ENCODE measurements at places on chromosomes 11 and 22. TPM values are rescaled to one million over a fixed set of nuclear protein-coding genes. Genes with fewer than 3 reads are reported as not detected.

DNA sequence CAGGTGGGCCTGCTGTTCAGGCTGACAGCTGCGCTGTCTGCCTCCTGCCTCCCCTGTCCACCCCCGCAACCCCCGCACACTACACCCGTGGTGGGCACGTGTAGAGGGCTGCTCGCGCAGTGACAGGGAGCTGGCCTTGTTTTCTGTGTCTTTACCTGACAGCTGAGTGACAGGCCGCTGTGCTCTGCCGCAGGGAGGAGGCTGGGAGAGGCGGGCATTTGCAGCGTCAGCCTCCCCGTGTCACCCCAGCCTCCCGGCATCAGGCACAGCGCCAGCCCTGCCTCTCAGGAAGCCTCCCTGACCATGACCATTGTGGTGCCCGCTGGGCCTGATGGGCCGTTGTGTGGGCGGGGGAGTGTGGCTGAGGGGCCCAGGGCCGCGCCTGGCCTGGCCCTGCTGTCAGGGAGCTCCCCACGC, 32.0 kb upstream of the RELT start:
- H3K27me3 ChIP-seq, result no peaks in the 10 kb centered on the region
- H3K4me1 ChIP-seq, result peaks cover 14% of the 10 kb centered on the region
- H3K4me3 ChIP-seq, result no peak overlapping the region
- DNase-seq, result no peak

DNA sequence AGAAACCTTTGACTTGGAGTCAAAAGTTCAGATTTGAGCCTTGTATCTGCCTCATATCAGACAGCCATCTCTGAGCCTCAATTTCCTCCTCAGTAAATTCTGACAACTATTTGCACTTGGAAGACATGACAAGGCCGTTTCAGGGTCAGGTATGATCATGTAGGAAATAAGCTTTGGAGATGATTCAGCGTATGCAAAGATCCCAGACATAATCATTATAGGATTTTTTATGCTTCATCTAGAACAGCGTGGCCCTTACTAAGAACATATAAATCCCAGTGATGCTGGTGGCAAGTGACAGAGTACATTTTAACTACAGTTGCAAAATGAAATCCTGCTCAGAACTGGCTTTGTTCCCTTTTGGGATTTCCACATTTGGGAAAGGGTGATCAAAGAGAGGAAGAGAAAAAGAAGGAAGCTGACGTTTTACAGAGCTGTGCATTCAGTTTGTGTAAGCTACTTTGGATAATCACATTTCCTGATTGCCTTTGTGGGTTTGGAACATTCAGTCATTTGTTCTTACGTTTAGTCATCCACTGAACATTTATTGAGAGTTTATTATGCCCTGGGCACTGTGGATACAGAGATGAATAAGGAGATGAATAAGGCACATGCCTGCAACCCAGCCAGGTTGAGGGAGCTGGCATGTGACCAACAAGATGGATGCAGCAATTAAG, 81.9 kb upstream of the HEPHL1 start:
- no peaks in the 10 kb centered on the region for H3K27me3 ChIP-seq
- H3K27ac ChIP-seq, result no peak overlapping the region
- H3K4me3 ChIP-seq, result no peak overlapping the region
- no peaks in the 10 kb centered on the region for H3K4me1 ChIP-seq

GRCh38 chr11:105718641-105719040, 108.8 kb downstream of the GRIA4 start:
- no peak overlapping the region for H3K4me3 ChIP-seq
- H3K27me3 ChIP-seq, result no peaks in the 10 kb centered on the region
- no peak for DNase-seq
- no peaks in the 10 kb centered on the region for H3K36me3 ChIP-seq

GRCh38 chr11:113240389-113240788, 74.0 kb upstream of the TTC12 start:
- no peak for DNase-seq
- no peak overlapping the region for H3K27ac ChIP-seq
- H3K27me3 ChIP-seq, result no peaks in the 10 kb centered on the region
- no peak overlapping the region for H3K4me3 ChIP-seq

DNA sequence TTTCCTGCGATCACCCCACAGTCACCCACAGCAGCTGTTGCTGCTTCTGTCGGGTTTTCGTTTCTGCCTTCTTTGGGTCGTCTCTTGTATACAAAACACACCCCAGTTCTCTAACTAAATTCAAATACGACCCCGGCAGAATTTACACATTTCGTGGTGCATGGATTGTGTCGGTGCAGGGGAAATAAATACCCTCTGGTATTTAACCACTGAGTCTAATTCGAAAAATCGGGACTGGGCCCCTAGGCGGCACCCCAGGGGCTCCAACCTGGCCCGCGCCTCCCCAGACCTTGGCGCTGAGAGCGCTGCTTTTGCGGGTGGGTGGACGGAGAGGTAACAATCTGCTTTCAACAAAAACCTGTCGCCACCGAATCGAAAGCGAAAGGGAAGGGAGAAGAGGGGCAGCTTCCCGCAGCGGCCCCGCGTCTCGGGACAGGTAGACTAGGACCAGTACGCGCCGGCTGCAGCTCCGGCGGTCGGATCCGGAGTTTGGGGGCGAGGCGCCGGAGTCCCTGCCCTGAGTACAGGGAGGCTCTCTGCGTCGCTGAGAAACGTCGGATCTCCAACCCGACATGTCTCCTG, 4.4 kb downstream of the ALX4 start:
- peaks cover 12% of the 10 kb centered on the region for H3K4me1 ChIP-seq
- peaks cover 80% of the 10 kb centered on the region for H3K27me3 ChIP-seq
- no peak for DNase-seq
- H3K27ac ChIP-seq, result no peak overlapping the region
- H3K4me3 ChIP-seq, result peak overlapping the region; percentile 48
- no peaks in the 10 kb centered on the region for H3K36me3 ChIP-seq

- DNase-seq, result no peak
- no peaks in the 10 kb centered on the region for H3K27me3 ChIP-seq
- H3K4me1 ChIP-seq, result peaks cover 5% of the 10 kb centered on the region
- no peak overlapping the region for H3K4me3 ChIP-seq
- H3K36me3 ChIP-seq, result peaks cover 8% of the 10 kb centered on the region
Measured at GRCh38 chr22:27982630-27983180, 63.6 kb upstream of the PITPNB start.

GRCh38 chr11:63931045-63931444, 7.8 kb upstream of the NAA40 start:
- no peak overlapping the region for H3K4me3 ChIP-seq
- no peaks in the 10 kb centered on the region for H3K4me1 ChIP-seq
- H3K27ac ChIP-seq, result no peak overlapping the region

DERL3 gene
- 1.4 TPM for total RNA-seq

SSRP1 gene
- total RNA-seq, result 76.6 TPM

GRCh38 chr11:87870086-87870485, 305.2 kb downstream of the RAB38 start:
- H3K4me3 ChIP-seq, result no peak overlapping the region
- DNase-seq, result no peak
- no peaks in the 10 kb centered on the region for H3K27me3 ChIP-seq

DNA sequence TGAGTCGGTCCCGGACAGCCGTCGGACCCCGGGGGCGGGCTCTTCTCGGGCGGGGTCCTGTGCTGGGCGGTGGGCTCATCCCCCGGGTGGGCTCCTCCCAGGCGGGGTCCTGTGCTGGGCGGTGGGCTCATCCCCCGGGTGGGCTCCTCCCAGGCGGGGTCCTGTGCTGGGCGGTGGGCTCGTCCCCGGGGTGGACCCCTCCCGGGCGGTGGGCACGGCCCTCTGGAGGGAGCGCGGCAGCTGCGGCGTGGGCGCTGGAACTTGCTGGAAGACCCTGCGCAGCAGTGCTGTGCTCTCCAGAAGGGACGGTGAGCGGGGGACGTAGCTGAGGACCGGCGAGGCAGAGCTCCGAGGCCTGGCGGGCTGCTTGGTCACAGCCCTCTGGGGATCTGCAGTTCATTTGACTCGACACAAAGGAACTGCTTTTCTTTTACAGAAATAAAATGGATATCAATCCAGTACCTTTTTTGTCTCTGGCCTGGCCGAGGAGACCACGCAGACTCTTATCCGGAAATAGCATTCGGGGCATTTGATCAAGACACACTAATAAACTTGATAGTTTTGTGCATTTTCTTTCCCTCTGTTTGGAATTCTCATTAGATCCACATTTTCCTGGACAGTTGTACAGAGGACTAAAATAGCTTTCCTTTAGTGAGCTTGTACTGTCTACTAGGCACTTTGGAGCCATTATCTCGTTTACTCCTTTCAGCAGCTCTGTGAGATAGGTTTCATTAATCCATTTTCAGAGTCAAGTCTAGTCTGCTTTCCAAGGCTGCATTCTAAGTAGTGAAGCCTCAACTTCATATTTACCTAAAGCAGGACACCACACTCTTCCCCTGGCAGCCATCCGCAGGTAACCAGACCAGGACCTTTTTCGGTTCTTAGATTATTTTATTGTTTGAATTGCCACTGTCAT, 812 bp downstream of the JAM3 start:
- peak overlapping the region; percentile 61 for H3K4me3 ChIP-seq
- H3K36me3 ChIP-seq, result no peaks in the 10 kb centered on the region
- no peaks in the 10 kb centered on the region for H3K4me1 ChIP-seq
- H3K27me3 ChIP-seq, result peaks cover 22% of the 10 kb centered on the region
- no peak for DNase-seq

DNA sequence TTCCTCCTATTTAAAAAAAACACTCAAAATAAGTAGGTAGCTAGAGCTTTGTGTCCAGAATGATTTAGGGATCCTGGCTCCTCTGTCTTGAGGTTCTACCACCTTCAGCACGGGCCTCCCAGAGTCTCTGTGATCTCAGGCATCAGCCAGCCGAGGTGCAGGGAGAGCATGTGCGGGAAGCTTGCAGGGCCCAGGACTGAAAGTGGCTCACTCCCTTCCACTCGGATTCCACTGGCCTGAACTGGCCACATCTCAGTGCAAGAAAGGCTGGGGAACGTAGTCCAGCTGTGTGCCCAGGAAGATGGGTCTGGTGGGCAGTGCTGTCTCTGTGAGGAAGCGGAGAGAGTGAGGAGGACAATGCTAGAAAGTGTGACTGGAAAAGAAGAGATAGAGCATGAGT, 68.3 kb upstream of the MYOD1 start:
- H3K4me1 ChIP-seq, result no peaks in the 10 kb centered on the region
- no peak overlapping the region for H3K4me3 ChIP-seq
- H3K36me3 ChIP-seq, result no peaks in the 10 kb centered on the region
- H3K27ac ChIP-seq, result no peak overlapping the region

SLC43A3 gene
- total RNA-seq, result 13.9 TPM

DCDC1 gene
- not detected for total RNA-seq

PHOX2A gene
- not detected for total RNA-seq

GRCh38 chr11:76617553-76618265, 52.8 kb downstream of the LRRC32 start:
- no peaks in the 10 kb centered on the region for H3K36me3 ChIP-seq
- H3K27ac ChIP-seq, result no peak overlapping the region
- DNase-seq, result no peak
- peaks cover 14% of the 10 kb centered on the region for H3K4me1 ChIP-seq

GRCh38 chr11:1494650-1495049, 8.1 kb upstream of the MOB2 start:
- DNase-seq, result no peak
- H3K27ac ChIP-seq, result no peak overlapping the region
- H3K36me3 ChIP-seq, result no peaks in the 10 kb centered on the region
- H3K4me3 ChIP-seq, result no peak overlapping the region

RNF121 gene
- total RNA-seq, result 25.2 TPM

DNA sequence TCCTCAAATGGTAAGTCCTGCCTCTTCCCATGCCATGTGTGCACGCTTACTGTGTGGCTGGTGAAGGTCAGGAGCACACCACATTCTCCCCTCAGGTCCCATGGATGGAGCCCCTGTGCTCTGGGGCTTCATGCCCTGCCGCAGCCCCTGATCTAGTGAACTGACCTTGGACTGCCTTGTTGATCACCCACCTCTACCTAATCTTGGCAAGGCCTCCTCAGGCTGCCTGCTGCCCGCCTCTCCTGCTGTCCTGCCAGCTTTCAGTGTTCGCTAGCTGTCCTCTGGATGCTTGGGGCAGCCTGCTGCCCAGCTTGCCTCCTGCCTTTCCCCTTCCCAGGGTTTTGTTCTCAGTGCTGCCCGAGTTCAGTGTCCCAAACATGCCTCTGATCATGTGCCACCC, 38.1 kb downstream of the CABIN1 start:
- no peak overlapping the region for H3K27ac ChIP-seq
- H3K4me3 ChIP-seq, result no peak overlapping the region
- no peaks in the 10 kb centered on the region for H3K4me1 ChIP-seq

RIC3 gene
- 7.1 TPM for total RNA-seq

- H3K27me3 ChIP-seq, result no peaks in the 10 kb centered on the region
- no peak overlapping the region for H3K27ac ChIP-seq
- DNase-seq, result no peak
- H3K4me3 ChIP-seq, result no peak overlapping the region
Measured at GRCh38 chr11:121503051-121503450, 50.3 kb upstream of the SORL1-AS1 start.
